Heart right ventricle (tissue), 16 donors: ENCODE measurements at places on chromosomes 6 and 20. TPM values are rescaled to one million over a fixed set of nuclear protein-coding genes. Genes with fewer than 3 reads are reported as not detected.

Gene ARFGEF3
- polyA plus RNA-seq = 0.33 TPM

- peak overlapping the region; percentile 12 for H3K27ac ChIP-seq
- peak; percentile 14 for DNase-seq
- H3K4me3 ChIP-seq = peak overlapping the region; percentile 63
- H3K4me1 ChIP-seq = peaks cover 15% of the 10 kb centered on the region
Measured at GRCh38 chr6:136549300-136550044, 750 bp downstream of the MAP7 start.

DNA sequence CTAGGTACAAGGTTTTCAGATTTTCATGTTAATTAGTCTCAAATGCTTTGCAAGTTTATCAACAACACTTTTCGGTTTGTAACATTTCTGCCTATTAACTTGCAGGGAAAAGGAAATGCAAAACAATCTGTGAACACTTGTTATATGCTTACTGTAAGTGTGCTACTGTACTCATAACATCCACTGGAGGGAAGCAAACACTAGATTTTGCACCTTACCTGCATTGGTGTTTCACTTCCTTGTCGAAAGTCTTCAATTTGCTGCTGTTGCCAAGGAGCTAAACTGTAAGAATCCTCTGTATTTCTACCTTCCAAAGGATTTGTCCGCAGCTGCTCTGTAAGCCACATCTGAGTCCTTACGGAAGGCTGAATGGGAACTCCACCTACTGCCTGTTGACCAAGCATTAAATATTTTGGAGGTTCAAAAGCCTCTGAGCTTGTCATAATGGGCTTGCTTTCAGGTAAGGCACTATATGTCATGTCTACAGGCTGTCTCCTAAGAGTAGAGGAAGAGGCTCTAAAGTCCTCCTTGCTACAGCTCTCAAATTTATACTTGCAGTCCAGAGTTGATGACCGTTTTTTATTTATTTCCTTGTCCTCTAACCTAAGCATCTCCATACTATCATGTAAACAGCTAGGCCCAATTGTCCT, 17.3 kb downstream of the PLN start:
- H3K4me3 ChIP-seq = no peak overlapping the region
- no peak for DNase-seq

Gene RBPJL
- not detected for polyA plus RNA-seq

- no peak for DNase-seq
- no peaks in the 10 kb centered on the region for H3K27me3 ChIP-seq
- no peak overlapping the region for H3K4me3 ChIP-seq
- H3K4me1 ChIP-seq = no peaks in the 10 kb centered on the region
- H3K27ac ChIP-seq = no peak overlapping the region
- no peaks in the 10 kb centered on the region for H3K36me3 ChIP-seq
Measured at GRCh38 chr6:102813489-102814275, 1420.2 kb downstream of the GRIK2 start.

DNA sequence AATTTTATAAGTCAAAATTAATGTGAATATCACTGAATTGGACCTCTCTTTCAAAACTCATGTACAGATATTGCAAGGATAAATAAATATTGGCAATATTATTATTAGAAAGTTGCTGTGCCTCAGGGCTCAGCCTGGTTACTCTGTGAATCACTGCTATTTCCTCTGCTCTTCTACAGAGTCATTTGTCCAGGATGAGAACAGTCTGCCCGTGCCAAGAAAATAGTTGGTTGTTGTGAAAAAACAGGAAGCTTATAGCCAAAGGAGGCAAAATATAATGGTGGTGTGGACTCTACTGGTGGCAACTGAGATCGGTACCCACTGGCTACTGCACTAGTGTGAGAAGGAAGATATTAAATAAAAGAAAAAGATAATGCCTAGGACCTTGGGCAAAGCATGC, 93.6 kb downstream of the RIMS1 start:
- no peaks in the 10 kb centered on the region for H3K36me3 ChIP-seq
- H3K27ac ChIP-seq = no peak overlapping the region
- no peak overlapping the region for H3K4me3 ChIP-seq

DNA sequence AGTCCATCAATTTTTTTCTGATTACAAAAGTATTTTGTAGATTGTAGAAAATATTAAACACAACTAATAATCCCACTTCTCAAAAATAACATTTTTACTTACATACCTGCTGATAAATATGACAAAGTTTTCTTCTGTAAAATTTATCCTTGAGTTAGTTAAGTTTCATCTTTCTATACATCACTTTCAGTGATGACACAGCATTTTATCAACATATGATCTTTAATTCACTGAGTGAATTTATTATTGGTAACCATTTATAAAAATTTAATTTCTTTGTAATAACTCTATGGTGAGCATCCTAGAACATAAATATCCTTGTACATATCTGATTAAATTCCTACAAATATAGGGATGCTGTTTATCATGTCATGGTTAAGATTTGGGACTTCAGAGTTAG, 385.0 kb upstream of the SLC35B3 start:
- H3K4me1 ChIP-seq = no peaks in the 10 kb centered on the region
- H3K27ac ChIP-seq = no peak overlapping the region
- no peak overlapping the region for H3K4me3 ChIP-seq
- DNase-seq = no peak
- no peaks in the 10 kb centered on the region for H3K36me3 ChIP-seq
- H3K27me3 ChIP-seq = no peaks in the 10 kb centered on the region

Gene TMEM244
- not detected for polyA plus RNA-seq

DNA sequence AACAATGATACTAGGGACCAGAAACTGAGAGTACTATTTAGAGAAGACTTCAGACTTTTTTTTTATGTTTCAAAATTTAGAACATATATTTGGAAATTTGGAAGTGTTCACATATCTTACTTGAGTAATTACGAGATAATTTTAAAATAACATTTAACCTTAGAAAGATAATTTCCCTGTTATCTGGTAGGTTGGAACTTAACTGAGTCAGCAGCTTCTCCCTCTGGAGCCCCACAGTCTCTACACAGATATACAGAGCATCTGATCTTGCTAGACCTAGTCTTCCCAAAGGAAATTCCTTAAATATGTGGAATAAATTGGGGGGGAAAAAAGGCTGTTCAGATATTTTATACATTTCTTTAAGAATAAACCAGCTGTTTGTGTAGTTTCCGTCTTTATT, 48.6 kb downstream of the TSPYL4 start:
- H3K36me3 ChIP-seq = no peaks in the 10 kb centered on the region
- H3K27me3 ChIP-seq = no peaks in the 10 kb centered on the region
- H3K4me3 ChIP-seq = no peak overlapping the region

DNA sequence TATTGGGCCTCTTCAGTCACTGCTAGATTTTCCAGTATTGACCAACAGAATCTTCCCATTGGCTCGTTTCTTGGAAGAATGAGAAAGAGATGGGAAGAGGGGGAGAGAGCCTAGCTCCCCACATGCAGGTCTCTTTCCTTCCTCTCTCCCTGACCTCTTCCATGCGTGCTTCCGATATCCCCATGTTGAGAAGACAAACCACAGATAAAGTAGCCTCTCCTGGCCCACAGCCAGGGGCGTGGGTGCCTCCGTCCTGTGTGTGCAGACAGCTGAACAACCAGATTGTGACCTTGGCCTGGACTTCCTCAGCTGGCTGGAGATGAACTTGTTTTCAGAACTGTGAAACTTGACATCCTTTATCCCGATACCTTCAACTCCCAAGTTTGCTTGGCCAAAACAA, 71.0 kb downstream of the EDN3 start:
- H3K27ac ChIP-seq = no peak overlapping the region
- no peak overlapping the region for H3K4me3 ChIP-seq
- H3K27me3 ChIP-seq = peaks cover 26% of the 10 kb centered on the region
- H3K4me1 ChIP-seq = no peaks in the 10 kb centered on the region

- H3K4me3 ChIP-seq = peak overlapping the region; percentile 17
- peaks cover 11% of the 10 kb centered on the region for H3K27me3 ChIP-seq
- no peaks in the 10 kb centered on the region for H3K4me1 ChIP-seq
- H3K36me3 ChIP-seq = no peaks in the 10 kb centered on the region
Measured at GRCh38 chr6:129774697-129775447, 64.9 kb upstream of the ARHGAP18 start.

Gene EMILIN3
- polyA plus RNA-seq = 2.1 TPM
